ENCODE measurements at places on chromosomes 13 and 19.
A peak's percentile ranks its signal among the peaks of the same experiment; 100 is the strongest.

GRCh38 chr13:26996965-26997752, 174.5 kb downstream of the USP12 start:
- no peak for DNase-seq

- DNase-seq: no peak
Measured at GRCh38 chr13:111256946-111257345, 63.5 kb upstream of the TEX29 start.

- no peak for DNase-seq
Measured at GRCh38 chr19:16861011-16861410, 27.8 kb upstream of the F2RL3 start.

GRCh38 chr19:41350735-41351338, 2.9 kb downstream of the TGFB1 start:
- no peak for DNase-seq

GRCh38 chr19:23946569-23946968, 31.9 kb downstream of the ZNF726 start:
- DNase-seq: no peak

GRCh38 chr13:113449693-113450347, 3.5 kb downstream of the ADPRHL1 start:
- DNase-seq: no peak

- no peak for DNase-seq
Measured at GRCh38 chr19:10091895-10092641, 6.0 kb downstream of the SHFL start.

GRCh38 chr19:8585894-8586750, 8.9 kb upstream of the MYO1F start:
- peak; percentile 55 for DNase-seq

- DNase-seq: no peak
Measured at GRCh38 chr19:39126312-39127187, 964 bp downstream of the PAK4 start.

GRCh38 chr19:40407714-40408597, 5.2 kb downstream of the PRX start:
- DNase-seq: no peak

Measured in activated CD8-positive, alpha-beta memory T cell treated with anti-CD3 and anti-CD28 coated beads for 1 hour (primary cell).